ENCODE measurements at places on chromosomes 2 and 18.
A peak's percentile ranks its signal among the peaks of the same experiment; 100 is the strongest.

- DNase-seq, result no peak
These were observed 151.1 kb upstream of the UBE2E3 start for GRCh38 chr2:180829261-180829660.

DNA sequence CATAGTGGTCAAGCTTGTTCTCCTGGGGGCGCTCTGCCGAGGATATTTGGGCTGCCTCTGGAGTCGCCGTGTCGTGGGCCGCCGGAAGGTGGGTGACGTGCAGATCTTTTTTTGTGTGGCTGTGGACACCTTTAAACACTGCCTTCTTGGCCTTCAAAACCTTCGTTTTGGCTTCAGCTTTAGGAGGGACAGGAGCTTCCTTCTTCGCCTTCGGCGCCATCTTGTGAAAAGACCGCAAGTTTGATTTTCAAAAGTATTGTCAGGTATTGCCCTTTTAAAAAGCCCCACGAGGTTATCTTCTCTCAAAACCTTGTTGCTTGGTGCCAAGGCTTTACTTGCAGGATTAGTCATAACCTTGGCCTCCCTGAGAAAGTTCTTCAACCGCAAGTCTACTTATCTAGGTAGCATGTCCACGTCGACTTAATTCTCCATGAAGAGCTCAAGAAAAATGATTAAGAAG lies 20.8 kb downstream of the LAMA3 start:
- no peak for DNase-seq

GRCh38 chr2:12918835-12919445 lies 202.2 kb downstream of the TRIB2 start:
- no peak for DNase-seq

GRCh38 chr2:161122772-161123530 lies 37.3 kb upstream of the TANK start:
- DNase-seq, result no peak

DNA sequence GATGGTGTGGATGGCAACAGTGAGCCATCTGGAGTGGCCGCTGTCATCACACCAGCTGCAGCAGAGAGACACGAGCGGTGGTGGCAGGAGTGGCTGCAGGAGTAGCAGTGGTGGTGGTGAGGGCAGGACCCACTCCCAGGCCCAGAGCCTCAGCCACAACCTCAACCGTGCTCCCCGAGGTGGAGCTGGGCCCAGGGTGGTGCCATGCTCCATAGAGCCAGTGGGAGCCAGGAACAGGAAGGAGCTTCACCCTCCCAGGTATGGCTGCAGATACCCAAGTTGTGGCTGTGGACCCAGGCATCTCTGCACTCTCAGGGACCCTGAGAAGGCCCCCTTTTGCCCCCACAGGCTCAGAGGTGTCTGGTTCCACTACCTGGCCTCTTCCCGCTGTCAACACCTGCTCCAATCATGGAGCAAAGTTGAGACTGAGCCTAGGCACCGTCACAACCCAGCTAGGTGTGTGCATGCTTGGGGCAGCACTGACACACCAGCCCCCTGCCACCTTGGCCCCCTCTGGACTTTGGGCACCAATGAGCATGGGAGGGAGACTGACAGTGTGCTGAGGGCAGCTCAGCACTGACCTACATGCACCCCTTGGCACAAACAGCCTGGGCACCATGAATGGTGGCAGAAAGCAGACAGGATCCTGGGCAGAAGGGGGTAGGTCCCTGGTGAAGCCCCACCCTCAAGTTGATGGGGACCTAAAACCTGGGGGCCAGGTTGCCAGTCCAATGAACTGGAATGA lies 188.9 kb downstream of the NDUFA10 start:
- DNase-seq, result no peak

DNA sequence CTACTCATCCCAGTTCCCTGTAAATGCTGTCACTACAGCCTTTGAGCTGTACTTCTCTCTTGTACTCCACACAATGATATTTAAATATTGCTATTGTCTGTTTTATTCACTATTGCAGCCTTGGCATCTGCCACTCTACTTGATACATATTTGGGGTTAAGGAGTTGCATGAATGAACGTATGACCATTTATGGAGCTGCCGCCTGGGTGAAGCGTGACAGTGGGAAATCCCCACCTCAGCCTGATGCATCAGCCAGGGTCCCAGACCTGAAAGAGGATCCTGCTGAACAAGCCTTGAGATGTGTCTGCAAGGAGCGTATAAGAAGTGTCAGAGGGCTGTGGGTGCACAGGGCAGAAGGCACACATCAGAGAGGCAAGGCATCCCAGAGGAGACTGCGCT lies 39.1 kb downstream of the MRPL35 start:
- DNase-seq, result peak; percentile 25

DNA sequence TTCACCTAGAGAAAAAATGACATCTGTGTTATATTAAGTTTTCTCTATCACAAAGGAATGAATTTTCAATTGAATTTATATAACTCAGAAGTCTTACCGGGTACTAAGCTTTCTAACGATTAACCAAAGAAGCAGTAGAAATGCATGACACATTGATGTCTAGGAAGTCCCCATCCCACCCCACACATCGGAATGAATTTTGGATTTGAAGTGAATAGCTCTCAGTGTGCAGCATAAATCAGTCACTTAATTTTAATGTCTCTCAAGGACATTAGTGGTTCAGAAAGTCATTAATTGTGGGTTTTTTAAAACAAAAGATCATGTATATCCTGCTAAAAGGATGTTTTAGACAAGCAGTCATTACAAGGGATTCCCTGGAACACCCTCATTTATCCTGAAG lies 141.4 kb upstream of the PIEZO2 start:
- no peak for DNase-seq

DNA sequence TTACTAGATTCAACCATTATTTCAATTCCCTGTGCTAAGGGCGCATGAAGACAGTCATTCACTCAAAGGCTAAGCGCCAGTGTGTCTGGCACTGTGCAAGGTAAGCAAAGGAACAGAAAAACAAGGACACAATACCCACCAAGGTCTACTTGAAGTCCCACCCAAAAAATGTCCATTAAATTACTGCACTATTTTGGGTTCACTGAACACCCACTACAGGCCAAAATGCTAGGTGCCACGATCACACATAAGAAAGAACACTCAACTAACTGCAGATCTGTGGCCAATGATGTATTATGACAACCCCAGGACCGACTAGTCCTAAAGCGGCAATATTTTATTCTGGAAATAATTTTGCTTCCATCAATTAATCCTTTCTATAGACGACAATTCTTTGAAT lies 1.8 kb downstream of the TMEM131 start:
- no peak for DNase-seq

DNA sequence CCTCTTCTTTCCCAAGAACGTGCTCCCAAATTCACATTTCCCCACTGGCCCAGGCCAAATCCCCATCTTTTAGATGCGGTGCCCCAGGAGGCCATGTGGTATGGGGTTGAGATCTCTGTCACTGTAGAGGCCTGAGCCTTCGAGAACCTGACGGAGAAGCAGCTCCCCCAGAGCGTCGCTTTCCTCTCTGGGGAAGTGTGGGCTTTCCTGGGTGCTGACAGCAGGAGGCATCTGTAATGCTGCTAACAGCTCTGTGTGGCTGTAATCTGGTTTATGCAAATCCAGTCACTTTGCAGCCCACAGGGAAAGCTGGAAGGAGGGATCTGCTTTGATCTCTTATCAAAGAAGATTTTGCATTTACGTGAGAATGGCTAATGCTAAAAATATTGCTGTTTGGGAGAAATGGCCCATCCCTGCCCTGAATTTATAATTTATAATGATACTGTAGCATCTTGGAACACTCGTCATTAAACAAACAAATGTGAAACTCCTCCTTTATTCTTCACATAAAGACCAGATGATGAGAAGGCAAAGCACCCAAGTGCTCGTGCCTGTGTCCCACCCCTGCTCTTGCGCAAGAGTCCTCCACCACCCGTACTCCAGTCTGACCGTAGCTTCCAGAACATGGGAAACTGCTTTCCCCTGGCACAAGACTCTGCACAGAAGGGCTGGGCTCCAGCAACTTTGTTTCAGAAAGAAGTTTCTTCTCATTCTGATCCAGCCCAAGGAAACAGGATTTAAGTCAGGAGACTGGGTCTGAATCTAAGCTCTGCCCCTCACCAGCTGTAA lies 109.9 kb upstream of the EPC2 start:
- no peak for DNase-seq

DNA sequence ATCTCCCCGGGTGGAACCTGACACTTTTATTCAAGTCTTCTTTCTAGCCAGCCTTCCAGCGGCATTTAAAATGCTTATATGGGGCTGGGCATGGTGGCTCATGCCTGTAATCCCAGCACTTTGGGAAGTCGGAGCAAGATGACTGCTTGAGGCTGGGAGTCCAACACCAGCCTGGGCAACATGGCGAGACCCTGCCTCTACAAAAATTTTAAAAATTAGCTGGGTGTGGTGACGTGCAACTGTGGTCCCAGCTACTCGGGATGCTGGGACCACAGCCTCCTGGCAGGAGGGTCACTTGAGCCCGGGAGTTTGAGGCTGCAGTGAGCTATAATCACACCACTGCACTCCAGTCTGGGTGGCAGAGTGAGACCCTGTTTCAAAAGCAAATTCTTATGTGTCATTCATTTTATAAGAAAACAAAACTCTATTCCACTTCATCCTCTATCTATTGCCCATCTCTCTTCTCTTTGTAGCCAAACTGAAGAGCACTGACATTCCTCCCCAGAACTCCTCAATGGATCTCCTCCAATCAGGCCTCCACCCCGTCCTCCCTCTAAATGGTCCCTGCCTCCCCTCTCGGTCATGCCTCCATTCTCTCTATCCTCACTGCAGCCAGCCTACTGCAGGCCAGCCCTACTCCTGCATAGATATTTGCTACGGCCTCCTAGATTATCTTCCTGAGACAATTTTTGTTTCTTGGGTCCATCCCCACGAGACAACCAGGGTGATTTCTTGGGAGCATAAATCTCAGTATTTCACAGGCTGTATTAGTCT lies 18.0 kb upstream of the RHOB start:
- DNase-seq, result no peak

DNA sequence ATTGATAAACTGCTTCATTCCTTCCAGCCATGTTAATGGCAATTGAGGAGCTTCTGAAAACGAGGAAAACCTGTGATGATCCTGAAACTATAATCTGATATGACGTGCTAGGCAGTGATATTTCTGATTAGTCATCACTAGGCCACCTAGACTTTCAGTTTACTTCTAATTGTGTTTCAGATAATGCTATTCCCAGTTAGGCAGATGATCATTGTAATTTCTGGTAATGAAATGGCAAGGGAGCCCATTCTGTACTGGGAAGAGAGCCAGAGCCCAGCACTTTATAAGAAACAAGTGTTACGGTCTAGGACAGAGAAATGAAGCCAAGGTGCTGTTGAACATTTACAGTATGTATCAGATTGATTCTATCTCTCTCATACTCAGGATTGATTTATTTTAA lies 106.2 kb downstream of the CPO start:
- no peak for DNase-seq

DNA sequence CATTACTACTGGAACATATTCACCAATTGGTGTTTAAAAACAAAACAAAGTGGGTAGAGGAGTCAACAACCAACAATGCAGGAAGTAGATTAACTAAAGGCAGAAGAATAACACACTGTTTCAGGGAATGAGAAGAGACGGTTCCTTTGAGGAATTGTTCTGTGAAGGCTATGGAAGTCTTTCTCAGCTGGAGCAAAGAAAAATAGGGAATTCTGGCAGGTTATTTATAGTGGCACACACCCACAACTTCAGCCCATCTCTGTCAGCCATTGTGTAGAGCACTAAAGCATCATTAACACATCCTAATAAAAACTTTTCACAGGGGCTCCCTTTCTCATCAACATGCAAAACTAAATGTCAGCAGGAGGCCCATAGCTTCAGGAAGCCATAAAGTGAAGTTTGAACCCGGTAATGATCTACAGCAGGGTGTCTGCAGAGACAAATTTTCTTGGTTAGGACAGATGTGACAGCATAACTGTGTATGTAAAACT lies 113.6 kb downstream of the CDH2 start:
- no peak for DNase-seq

- no peak for DNase-seq
These were observed 792.5 kb upstream of the FANCL start for GRCh38 chr2:59033661-59034060.

DNA sequence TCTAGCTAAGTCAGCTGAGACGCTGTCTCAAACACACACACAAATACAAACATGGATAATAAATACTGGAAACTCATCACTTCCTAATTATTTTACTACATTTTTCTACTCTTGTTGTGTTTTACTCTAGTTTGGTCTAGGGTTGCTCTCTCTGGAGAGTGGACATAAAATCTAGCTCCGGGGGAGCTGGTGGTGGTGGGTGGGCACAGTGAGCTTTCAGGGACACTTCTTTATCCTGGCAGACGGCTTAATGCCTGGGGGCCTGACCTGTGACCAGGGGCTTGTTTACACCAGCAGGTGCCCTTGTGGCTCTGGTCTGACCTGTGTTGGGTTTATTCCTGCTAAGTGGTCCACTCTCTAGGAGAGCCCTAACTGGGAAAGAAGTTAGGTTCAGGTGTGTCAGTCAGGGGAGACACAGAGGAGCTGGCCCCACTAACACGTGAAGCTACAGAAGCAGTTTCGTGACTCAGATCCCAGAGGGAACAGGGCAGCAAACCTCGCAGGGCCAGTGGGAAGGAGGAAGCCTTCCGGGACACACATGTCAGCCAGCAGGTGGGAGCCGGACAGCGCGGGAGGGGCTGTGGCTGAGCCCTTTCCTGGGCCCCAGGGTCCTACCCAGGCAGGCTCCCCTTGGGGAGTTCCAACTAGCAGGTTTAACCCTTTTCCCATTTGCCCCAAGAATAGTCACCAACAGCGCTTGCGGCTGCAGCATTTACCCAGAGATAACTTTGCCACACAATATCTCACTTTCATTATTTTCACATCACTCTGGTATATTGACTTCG lies 22.5 kb upstream of the BOK start:
- no peak for DNase-seq

GRCh38 chr2:10847008-10847407 lies 34.4 kb upstream of the PDIA6 start:
- no peak for DNase-seq

DNA sequence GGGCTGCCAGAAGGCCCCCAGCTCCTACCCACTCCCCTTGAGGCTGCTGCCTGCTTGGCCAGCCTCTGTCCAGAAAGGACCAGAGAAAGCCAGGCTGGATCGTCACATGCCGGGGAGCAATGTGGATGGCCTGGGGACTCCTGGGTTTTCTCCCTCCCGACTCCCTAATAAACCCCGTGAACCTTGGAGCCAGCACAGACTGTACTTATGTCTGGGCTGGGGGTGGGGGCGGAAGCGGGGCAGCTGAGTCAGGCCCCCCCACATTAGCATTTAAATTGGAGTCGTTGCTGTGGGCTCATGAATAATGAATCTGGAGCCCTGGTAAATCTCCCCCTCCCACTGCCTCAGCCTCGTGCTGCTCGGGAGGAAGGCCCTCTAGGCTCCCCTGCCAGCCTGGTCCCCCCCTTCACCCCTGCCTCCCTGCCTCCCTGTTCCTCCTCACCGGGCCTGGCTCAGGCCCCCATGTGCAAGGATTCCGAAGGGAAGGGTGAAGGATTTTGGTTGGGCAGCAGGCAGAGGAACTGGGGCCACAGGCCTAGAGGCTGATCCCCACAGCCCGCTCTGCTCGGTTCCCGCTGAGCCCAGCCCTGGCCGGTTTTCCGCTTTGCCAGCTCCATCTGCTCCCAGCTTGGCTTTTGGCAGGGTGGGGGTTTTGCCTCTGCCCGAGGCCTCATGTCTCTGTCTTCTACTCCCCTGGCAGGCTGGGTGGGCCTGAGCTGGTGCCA lies 7.3 kb upstream of the ASIC4 start:
- DNase-seq, result no peak
